ENCODE measurements at places on chromosomes 11 and 22.

DNA sequence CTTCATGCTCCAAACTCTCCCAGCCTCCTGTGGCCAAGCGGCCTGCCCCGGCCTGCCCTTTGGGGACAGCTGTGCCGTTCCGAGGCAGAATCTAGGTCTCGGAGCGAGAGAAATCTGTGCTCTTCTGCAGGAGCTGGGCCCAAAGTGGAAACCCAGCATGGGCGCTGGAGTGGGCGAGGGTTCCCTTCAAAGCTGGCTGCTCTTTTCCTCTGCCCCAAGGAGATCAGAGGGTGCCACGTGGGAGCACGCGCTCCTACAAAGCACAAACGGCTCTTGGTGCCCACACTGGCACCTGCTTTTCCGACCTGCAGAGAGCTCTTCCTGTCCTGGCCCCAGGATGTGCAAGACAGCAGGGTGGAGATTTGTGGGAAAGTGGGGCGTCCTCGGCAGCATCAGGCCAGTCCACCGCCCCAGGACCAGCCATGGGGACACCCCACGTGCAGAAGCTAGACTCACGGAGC, 6.9 kb downstream of the OSBPL5 start:
- no peak for DNase-seq

DNA sequence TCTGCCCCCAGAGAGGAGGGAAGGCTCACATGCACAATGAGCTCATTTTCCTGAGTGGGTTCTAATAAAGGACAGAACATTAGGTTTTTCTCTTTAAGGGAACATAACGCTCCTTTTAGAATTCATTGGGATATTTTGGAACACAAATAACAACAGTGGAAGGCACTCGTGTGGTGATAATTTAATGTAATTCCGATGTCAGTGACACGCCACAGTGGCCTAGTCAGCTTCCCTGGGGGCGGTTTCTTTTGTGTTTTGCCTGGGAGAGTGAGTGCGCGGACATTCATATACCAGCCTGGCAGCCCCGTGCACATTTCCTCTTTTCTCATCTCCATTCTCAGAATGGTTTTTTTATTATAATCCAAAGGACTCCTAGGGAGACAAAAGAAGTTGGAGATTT, 41.1 kb downstream of the SEZ6L start:
- DNase-seq = no peak

DNA sequence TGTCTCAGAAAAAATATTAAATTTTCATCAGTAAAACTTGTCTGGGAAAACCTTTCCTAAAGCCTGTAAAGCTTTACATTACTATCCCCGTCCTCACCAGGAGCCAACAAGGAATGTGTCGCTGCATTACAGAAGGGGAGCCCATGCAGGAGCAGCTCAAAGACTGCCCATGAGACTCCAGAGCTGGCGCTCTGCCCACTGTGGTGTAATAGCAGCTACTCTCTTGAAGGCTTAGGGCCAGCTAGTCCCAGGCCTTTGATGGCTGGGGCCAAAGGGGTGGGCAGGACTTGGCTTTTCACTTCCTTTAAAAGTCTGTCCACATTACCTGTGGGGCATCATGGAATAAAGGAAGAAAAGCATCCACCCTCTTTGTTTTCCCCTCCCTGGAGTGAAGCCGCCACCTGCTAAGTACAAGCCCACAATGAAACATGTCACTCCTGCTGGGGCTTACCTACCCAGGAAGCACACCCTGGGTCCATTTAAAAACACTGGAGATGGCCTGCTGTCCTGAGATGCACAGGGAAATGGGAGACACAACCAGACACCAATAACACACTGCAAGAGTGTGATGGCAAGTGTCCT, 150.7 kb downstream of the ADAMTS15 start:
- no peak for DNase-seq

- DNase-seq = no peak
Measured at GRCh38 chr22:26401726-26402125, 27.3 kb upstream of the ASPHD2 start.

- DNase-seq = no peak
Measured at GRCh38 chr11:65047581-65048422, 6.8 kb downstream of the SAC3D1 start.

DNA sequence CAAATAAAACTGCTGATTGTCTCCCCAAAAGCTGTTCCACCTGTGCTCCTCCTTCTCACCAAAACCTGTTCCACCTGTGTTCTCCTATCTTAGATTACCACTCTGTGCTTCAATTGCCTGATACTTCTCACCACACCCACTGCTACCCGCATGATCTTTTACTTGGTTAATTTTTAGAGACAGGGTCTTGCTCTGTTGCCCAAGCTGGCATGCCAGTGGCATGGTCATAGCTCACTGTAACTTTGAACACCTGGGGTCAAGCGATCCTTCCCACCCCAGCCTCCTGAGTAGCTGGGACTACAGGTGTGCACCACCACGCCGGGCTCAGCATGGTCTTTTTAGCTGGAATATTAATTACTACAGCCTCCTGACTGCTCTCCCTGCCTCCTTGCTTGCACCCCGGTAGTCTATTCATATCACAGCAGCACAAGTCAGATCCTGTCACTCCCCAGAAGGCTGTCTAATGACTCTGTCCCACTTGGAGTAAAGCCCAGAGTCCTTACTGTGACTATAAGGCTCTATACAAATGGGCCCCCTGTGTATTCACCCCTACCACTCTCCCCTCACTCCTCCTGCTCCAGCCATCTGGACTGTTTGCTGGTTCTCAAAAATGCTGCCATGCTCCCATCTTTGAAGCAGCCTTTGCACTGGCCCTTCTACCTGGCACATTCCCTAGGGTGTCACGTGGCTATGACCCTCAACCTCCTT, 3.5 kb downstream of the C11orf91 start:
- no peak for DNase-seq

- no peak for DNase-seq
Measured at GRCh38 chr11:15062599-15062998, 10.8 kb upstream of the CALCB start.

- no peak for DNase-seq
Measured at GRCh38 chr22:37230673-37231405, 13.2 kb downstream of the RAC2 start.

GRCh38 chr11:60710482-60710881, 11.1 kb downstream of the MS4A8 start:
- no peak for DNase-seq

DNA sequence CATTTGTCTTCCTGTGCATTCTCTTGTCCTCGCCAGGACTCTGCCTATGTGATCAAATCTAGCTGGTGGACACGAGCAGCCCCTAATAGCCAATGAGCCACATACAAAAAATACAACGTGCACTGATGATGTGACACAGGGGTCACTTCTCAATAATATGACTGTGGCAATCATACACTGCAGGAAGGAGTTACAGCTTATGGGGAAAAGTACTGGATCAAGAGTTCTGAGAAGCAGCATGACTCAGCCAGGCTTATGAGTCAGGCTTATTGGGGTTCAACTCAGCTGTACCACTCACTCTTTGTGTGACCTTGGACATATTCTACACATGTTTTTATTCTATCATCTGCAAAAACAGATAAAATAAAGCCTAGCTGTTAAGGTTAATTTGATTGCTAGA, 889.4 kb upstream of the TENM4 start:
- no peak for DNase-seq

DNA sequence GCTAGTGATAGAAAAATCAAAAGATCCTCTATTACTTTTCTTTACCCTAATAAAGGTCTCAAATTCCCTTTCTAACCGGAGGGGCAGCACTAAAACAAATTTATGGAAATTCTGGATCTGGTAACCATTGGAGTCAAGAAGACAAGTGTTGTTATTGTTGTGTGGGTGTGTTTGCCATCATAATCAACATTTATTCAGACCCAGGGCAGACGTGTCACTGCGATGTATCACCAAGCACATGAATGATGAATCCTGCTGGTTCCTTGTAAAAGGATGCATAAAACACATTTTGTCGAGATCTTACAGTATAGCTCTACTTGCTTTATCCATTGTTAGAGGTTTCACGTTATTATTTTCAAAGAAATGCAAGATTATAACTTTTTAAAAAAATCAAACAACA, 12.1 kb upstream of the FJX1 start:
- DNase-seq = no peak

DNA sequence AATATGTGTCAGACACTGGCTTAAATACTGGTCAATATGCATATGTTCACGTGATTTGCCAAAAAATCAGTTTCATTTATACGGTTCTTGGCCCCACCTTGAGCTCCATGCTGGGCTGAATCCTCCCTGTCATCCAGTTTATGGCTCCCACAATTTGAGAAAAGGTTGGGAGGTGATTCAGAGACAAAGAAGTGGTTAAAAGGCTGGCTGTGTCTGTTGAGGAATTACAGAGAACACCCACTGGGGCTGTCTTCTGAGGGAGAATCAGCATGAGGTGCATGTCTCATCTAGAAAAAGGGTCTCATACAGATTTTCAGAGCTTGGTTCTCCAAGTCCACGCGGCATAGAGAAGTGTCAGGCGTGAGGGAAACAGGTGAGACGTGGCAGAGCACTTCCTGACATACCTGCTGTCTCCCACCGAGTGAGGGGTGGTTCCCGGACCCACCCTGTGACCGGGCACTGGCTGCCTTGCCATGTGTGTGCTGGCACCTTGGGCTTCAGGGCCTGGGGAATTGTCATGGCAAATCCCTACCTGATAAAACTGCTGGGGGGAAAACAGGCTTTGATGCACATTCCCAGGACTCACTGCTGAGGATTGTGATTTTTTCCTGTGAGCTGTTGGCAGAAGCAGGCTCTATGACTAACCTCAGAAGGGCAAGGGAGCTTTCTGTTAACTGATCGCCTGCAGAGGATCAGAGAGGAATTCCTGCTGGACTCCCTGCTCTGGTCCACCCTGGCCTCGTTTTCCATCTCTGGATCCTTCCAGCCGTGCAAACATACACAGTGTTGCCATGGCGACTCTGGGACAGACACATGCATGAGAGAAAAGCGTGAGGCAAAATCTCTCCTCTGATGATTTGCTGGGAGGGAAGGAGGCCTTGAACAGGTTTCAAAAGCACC, 223.6 kb downstream of the ADAMTS15 start:
- DNase-seq = no peak

GRCh38 chr11:2919188-2919587, 10.0 kb downstream of the PHLDA2 start:
- no peak for DNase-seq

DNA sequence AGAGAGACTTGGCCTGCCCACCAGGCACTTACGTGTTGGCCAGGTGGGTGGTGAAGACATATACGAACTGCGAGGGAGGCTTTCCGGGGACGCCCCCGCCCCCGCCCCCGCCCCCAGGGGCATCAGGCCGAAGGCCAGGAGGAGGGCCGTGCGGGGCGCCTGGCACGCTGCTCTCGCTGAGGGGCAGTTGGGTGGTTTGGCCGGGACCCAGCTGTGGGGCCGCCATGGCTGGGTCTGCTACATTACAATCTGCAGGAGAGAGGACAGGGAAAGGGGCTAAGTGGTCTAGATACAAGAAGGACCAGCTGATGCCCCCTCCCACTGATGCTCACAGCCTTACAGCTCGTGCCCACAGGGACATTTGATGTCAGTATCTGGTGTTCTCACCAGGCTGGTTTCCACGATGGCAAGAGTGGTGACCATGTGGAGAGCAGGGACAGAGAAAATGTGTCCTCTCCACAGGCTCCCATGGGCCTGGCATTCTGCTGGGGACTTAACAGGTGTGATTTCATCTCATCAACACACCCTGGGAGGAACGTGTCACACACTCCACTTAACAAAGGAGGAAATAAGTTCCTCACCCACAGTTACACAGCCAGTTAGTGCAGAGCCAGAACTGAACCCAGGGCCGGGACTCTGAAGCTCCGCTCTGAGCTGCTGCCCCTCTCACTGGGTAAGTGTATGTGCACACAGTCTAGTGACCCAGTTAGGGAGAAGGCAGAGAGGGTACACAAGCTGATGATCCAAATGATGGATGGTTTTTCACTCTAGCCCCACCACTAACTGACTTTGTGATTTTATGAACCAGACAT, 19.7 kb downstream of the CXCR5 start:
- no peak for DNase-seq

- DNase-seq = no peak
Measured at GRCh38 chr11:46370253-46370652, 11.2 kb upstream of the MDK start.

DNA sequence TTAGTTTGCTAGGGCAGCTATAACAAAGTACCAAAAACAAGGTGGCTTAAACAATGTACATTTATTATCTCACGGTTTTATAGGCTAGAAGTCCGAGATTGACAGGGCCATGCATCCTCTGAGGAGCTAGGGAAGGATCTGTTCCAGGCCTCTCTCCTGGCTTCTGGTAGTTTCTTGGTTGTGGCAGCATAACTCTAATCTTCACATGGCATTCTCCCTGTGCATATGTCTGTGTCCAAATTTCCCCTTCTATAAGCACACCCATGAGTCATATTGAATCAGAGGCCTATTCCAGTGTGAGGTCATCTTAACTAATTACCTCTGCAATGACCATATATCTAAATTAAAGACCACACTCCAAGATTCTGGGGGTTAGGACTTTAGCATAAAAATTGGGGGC, 31.3 kb upstream of the MMP13 start:
- no peak for DNase-seq

- peak; percentile 61 for DNase-seq
Measured at GRCh38 chr22:22753526-22754267, 109.3 kb downstream of the GGTLC2 start.

- no peak for DNase-seq
Measured at GRCh38 chr22:39205344-39206021, 39.3 kb downstream of the PDGFB start.

GRCh38 chr11:124172101-124172500, 11.0 kb upstream of the OR10D3 start:
- no peak for DNase-seq

GRCh38 chr11:128367573-128367972, 219.8 kb downstream of the ETS1 start:
- DNase-seq = no peak

DNA sequence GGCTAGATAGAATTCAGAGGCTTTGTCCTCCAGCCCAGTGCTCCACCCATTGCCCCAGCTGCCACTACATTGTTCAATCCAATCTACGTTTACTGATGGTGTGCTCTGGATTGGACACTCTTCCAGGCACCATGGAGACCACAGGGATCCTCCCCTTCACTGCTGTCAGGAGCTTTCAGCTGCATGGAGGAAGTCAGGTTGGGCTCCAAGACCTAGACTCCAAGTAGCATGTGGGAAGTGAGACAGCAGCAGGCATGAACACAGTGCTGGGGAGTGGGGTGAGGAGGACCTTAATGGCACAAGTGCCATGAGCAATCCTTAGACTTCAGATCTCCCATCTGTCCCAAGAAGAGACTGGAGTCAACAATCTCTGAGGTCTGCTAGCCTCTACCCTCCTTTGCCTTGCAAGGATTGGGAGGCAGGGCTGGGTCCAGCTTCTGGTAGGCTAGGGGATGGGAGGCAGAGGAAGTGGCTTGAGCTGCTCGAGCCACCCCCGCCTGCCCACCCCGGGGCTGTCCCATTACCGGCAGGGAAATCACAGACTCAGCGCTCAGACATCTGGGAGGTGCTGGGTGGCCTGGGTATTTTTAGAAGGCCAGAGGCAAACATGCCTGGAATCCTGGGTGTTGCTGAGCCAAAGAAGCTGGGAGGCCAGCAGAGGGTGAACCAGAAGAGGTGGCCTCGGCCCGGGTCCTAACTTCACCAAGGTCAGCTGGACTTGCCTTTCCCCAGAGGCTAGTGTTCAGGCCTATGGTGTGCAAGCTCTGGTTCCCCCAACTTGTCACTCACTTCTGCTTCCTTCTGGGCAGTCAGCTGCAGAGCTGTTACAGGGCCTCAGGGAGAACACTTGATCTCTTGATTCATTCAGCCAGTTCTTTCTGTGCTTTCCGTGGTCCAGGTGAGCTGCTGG, 15.2 kb upstream of the FCHSD2 start:
- no peak for DNase-seq
